Stimulated activated CD4-positive, alpha-beta T cell treated with anti-CD3 and anti-CD28 coated beads, TNF-alpha, amount 100 ng/mL, for 1 hour (primary cell): ENCODE measurements at places on chromosomes 7 and 10.

- no peak for DNase-seq
Observed at GRCh38 chr7:22702516-22702915, 24.5 kb upstream of the IL6 start.

- DNase-seq, result no peak
Observed at GRCh38 chr10:79411546-79412495, 33.6 kb downstream of the ZCCHC24 start.

- no peak for DNase-seq
Observed at GRCh38 chr7:123154231-123154860, 45.4 kb downstream of the SLC13A1 start.

GRCh38 chr7:158296798-158297104 lies 290.9 kb downstream of the PTPRN2 start:
- no peak for DNase-seq

GRCh38 chr7:27138985-27139333 lies 4.5 kb downstream of the HOXA5 start:
- DNase-seq, result no peak

GRCh38 chr10:127151981-127152699 lies 44.3 kb downstream of the INSYN2A start:
- DNase-seq, result no peak

GRCh38 chr7:68679459-68680234 lies 918.6 kb upstream of the AUTS2 start:
- no peak for DNase-seq

GRCh38 chr7:10930551-10930950 lies 43.1 kb upstream of the PHF14 start:
- no peak for DNase-seq

GRCh38 chr7:42614636-42615035 lies 297.2 kb downstream of the C7orf25 start:
- DNase-seq, result no peak

- no peak for DNase-seq
Observed at GRCh38 chr7:42994096-42994495, 61.9 kb downstream of the MRPL32 start.

- no peak for DNase-seq
Observed at GRCh38 chr7:35370687-35371086, 116.8 kb upstream of the TBX20 start.

GRCh38 chr10:18960466-18961079 lies 88.0 kb upstream of the MALRD1 start:
- DNase-seq, result no peak

DNA sequence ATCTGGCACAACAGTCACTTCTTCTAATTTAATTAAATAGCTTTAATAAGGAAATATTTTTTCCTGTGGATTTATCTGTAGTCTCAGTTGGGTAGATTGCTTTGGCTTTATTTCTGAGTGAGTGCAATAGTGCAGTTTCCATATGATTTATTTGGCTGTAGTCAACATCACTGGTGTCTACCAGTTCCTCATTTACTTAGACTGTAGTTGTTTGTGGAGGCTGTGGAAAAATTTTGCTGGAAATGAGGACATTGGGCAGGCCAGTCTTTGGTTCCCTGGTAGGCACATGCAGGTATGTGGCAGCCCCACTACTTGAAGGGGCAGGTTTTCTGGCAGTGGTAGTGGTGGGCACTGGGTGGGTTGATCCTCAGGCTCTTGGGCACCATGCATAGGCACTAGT lies 15.5 kb downstream of the TAS2R40 start:
- DNase-seq, result no peak

- DNase-seq, result peak; percentile 77
Observed at GRCh38 chr7:76358481-76359110, at the start of gene YWHAG. Gene YWHAG, minus strand, starts transcription at chr7:76358991. Its CDS starts 183 bp downstream, at chr7:76358808.
